Left ventricle myocardium inferior (tissue), 1 donor: ENCODE measurements at places on chromosomes 11 and 22.

GRCh38 chr11:27861706-27862430 is 161.6 kb upstream of the BDNF start:
- no peak for DNase-seq

GRCh38 chr11:69642913-69643632 is 2.1 kb downstream of the CCND1 start:
- DNase-seq: peak; percentile 82

- no peak for DNase-seq
Observed at GRCh38 chr22:49838771-49839717, 11.4 kb upstream of the BRD1 start.

DNA sequence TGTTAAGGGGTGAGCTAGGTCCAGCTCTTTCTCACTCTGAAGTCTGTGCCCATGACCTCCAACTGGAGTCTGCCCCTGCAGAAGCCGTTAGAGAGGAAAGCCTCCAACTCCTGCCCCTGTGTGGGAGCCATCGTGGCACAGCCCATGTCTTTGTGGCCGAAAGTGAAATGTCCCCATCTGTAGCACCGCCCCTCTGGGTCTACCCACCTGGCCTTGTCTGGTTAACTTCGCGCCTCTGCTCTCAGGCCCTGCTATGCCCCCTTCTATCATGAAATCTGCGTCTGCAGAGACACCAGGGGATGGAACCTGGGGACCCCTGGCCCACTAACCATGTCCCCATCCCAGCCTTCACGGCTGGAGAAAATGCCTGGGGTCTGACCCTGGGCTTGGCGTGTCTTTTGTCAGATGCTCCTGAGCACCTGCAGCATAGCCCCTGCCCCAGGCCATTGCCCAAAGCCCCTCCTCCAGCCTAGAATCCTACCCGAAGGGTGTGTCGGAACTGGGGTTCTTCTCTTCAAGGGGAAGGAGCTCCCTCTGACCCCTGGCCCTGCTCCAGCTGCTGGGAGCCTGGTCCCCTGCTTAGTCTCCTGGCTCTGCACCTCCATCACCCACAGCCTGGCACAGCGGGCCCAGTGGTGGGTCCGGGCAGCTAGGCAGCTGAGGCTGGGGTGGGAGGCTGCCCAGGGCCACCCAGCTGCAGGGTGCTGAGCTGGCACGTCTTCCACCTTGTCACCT is 35.8 kb upstream of the HMOX1 start:
- no peak for DNase-seq

GRCh38 chr11:9137293-9138132 is 46.1 kb upstream of the SCUBE2 start:
- DNase-seq: peak; percentile 66

GRCh38 chr11:7869467-7869866 is 61.6 kb downstream of the OR10A6 start:
- no peak for DNase-seq

DNA sequence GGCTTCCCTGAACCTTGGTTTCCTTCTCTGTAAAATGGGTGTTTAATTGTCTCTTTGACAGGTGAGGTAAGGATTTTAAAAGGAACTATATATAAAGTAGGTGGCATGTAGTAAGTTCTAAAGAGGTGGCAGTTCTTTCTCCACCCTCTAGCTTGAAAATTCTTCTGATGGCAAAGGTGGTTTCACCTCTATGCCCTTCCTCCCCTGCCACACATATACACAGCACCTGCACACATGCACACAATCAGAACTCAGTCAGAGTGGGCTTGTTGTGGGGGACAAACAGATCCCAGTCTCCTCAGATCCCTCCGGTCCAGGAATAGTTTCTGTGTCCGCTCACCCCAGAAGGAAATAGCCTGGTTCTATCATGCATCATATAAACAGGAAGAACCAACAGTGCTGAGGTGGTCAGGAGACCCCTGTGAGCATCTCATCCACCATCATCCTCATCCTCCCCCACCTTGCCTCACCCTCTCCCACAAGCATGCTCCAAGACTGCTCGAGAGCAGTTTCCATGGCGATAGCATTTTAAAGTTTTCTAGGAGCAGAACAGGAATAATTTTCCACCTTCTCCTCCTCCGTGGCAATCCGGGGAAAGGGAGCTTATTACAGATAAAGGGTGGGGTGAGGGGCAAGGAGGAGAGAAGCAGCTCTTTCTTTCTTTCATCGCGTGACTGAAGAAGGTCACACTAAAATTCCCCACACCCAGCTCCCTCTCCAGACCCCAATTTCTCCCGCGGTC is 123.6 kb downstream of the CHST1 start:
- DNase-seq: no peak

DNA sequence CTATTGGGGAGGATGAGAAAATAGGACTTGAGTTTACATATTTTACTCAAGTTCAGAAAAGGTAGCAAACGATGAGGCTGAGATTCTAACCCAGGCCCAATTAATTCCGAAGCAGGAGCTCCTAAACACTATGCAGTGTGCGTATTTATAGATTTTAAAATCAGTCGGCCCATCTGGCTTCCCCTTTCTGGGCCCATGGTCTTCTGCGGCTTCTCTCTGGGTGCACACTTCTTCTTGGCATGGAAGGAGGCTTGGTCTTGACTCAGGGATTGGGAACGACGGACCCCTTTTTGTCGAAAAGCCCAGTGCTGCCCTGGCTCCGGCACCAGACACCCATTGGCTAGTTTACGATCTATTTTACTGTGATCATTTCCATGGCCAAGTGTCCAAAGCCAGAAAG is 1433.8 kb downstream of the BRD1 start:
- no peak for DNase-seq

- no peak for DNase-seq
Observed at GRCh38 chr11:69854713-69855112, 35.5 kb upstream of the FGF3 start.

- no peak for DNase-seq
Observed at GRCh38 chr11:128902515-128903066, 11.4 kb downstream of the KCNJ5 start.

- DNase-seq: no peak
Observed at GRCh38 chr22:48068323-48068885, 1306.0 kb downstream of the TBC1D22A start.

DNA sequence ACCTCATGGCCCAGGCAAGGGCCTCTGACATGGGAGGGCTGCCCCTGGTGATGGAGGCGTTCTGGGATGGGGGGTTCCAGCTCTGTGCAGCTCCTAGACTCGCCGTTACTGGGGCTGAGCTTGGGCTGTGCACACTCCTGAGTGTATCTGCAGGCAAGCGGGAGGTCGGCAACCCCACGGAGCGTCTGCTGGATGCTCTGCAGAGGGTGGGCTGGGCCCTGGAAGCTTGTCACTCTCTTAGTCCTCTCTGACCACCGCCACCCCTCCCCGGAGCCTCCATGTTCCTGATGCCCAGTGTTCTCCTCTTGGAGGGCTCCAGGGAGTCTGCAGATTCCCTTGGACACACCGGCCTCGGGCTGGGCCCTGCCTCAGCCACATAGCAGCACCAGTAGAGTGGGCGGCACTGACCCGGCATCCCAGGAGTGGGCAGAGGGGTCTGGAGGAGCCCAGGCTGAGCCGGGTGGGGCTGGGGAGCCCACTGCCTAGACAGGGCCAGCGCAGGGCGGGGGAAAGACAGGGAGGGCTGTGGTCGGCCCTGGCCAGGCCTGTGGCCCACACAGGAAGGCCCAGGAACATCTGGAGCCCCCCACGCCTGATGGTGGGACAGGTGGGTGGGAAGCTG is 20.6 kb upstream of the MUC5B start:
- peak; percentile 8 for DNase-seq

DNA sequence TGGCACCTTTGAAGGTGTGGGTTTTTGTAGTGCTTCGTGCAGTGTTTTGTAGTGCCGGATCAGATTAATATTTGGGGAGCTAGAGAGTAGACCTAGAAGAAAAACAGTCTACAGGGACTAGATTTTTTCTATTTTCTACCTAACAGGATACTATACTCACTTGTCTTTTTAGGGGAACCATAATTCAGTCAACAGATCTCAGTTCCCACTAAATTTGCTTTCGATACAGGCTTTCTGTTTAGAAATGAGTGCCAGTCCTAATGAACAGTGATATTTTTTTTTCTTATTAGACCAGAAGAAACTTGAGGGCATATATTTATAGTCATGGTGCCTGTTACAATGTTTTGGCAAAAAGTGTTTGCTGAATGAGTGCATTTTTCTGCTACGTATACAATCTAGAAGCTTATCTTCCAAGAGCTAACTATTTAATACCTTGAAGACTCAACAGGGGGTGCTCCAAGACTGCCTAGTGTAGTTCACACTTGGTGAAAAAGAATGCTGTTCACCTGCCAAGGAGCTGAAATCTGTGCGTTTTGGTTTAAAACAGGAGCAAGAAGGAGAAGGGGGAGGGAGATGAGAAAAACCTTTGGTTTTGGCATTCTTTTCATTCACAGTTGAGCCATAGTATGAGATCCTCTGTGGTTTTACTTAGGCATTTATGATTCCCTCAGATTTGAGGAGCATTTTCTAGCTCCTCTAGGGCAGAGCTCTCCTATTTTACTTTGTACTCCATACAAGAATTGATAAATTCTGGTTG is 44.9 kb upstream of the VSTM5 start:
- DNase-seq: no peak

- no peak for DNase-seq
Observed at GRCh38 chr11:14111496-14111895, 149.0 kb downstream of the SPON1 start.

DNA sequence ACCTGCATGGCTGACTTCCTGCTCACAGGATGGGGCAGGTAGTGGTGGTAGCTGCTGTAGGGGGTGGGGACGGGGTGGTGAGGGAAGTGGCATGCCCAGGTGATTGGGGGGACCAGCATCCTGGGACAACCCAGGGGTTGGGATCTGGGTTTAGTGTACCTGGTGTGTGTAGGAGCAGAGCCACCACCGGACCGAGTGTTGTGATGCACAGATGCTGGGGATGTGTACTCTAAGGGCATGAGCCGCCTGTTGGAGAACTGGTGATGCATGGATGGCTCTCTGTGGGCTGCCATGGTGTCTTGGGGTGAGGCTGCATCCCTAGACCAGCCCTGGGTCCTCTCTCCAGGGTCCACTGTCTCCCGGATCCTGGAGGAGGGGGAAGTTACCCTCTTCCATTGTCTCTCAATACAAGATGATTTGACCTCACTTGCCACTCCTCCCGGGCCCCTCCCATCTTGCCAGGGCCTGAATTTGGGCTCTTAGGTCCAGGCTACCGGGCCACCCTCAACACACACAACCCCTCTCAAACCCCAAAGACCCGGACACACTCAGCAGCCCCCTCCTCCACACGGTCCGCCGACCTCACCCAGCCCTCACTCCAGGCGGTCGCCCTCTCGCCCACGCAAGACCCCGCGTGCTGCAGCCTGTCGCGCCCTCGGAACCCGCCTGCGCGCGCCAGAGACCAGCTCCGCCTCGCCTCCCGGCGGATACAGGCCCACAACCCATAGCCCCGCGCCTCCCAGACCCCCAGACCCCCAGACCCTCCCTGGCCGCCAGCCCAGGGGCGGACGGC is 619 bp downstream of the LRRC75B start:
- DNase-seq: no peak

DNA sequence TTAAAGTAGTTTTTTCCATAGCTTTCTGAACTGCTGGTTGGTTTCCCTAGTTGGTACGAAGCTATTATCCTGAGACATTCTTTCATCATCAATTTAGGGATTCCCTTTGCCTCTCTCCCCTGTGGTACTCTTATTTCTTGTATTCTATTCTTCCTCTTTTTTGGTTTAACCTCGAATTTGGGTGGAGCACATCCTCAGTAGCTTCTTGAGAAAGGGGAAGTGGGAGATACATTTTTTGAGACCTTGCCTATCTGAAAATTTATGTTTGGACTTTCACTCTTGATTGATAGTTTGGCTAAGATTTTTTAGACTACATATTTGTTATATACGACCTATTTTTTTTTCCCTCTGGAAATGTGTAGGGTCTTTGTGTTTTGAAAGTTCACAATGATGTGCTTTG is 121.7 kb upstream of the ZBED5 start:
- DNase-seq: no peak

- DNase-seq: no peak
Observed at GRCh38 chr22:43312608-43313007, 30.6 kb downstream of the SCUBE1 start.

GRCh38 chr11:116263770-116264169 is 509.0 kb downstream of the BUD13 start:
- no peak for DNase-seq

GRCh38 chr11:28528217-28528616 is 420.0 kb downstream of the METTL15 start:
- DNase-seq: no peak

DNA sequence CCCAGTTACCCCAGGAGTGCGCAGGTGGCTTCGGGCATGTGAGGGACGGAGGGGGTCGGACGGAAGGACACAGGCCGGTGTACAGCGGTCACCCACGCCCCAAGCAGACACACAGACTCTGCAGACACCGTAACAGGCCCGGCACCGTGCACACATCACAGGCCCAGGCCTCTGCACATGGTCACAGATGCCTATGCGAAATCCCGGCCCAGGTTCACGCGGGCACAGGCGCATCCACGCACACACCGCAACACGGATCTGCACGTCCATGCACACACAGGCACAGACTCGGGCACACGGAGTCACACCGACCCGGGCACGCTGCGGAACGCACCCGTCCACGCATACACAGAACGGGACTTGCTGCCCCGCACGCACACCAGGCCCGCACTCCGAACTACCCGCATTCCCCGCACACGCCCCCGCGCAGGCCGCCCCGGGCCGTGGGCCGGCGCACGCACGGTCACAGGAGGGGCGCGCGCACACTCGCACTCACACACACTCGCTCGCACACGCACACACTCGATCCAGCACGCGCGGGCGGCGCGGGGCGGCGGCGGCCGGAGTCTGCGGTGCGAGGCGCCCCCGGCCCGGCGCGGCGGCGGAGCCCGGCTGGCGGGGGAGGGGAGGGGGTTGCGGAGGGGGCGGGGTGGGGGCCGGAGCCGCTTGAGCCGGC is at the start of gene MGAT3:
TSS of gene MGAT3 (plus strand) at position 491 of the 676 bp plus-strand sequence. CDS start 30,336 bp downstream, outside the sequence.
- no peak for DNase-seq

DNA sequence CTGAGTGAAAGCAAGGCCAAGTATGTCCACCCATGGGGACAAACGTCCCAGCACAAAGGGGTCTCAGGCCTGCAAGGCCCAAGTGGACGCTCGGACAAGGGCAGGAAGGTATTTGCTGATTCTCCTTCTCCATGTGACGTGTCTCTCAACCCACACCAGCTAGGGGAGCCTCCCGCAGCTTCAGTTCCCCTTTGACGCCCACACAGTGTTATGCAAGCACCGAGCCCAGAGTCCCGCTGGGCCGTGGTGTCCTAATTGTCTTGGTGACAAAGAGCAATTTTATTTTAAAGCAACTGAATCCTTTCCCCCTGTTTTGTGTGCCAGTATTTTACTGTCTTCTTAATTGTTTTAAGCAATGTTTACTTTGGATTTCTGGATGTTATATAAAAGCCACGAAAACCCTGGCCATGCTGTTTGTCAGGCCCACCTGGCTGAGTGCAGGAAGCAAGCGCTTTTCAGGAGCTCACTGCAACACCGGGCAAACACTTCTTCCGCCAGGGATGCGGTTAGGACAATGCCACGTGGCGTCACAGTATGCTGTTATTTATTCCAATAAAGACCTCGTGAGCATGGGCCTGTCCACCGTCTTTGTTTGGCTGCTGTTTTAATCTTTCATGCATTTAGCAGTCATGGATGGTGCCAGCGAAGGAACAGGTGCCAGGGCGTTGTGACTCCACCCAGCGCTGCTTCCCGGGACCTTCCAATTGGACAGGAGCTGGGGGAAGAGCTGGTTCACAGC is 8.2 kb upstream of the PARVG start:
- DNase-seq: peak; percentile 57

- DNase-seq: no peak
Observed at GRCh38 chr11:10205928-10206327, 88.1 kb downstream of the SBF2 start.
